ENCODE measurements at places on chromosomes 7 and 10. TPM values are rescaled to one million over a fixed set of nuclear protein-coding genes. Genes with fewer than 3 reads are reported as not detected.

DNA sequence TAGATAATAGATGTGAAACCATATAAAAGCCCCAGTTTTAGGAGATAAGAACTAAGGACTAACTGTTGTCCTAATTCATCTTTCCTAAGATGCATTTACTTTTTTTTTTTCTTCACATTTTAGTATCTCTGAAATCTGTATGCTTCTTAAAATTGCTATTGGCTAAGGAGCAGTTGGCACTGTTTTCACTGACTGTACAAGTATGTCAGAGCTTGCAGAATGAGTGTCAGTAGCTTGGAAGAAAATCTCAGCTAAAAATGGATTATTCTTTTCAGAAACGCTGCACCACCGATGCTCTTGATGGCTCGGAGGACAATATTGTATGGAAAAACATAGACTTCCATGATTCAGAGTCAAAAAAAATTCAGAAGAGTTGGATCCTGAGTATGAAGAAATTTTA is 91.1 kb upstream of the DNAJB12 start:
- no peaks in the 10 kb centered on the region for H3K27me3 ChIP-seq
- DNase-seq = no peak
- no peaks in the 10 kb centered on the region for H3K4me1 ChIP-seq
- H3K27ac ChIP-seq = no peak overlapping the region

DNA sequence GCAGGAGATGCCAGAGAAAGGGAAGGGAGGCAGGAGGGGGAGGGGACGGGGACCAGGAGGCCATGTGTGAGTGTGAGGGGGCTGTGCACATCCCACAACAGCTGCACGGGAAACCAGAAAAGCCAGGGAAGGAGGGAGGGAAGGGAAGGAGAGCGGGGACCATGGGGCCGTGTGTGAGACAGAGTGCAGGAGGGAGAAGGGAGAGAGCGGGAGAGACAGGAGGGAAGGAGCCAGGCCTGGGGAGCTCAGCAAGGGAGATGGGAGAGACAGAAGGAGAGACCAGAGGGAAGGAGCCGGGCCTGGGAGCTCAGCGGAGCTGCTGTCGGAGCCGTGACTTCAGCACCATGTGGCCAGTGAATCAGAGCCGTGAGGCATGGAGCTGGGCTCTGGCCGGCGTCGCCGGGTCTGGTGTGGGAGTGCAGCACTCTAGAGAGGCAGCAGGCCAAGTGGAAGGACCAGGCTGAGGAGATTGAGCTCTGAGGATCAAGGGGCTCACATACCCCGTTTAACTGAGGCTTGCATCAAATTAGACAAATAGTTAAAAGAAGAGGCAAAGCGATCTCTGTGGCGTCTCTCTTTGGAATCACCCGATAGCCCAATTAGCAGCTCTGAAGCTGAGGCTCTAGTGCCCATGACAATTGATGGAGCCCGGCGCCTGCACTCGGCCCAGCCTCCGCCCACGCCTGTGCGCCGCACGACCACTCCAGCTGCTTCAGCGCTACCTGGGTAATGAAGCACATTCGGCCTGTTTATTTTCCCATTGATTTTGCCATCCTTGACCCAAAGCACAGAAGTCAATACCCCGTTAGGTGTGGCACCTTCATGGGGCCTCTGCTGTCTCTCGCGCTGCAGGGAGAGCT is 150.4 kb downstream of the MAD1L1 start:
- no peaks in the 10 kb centered on the region for H3K36me3 ChIP-seq
- H3K4me3 ChIP-seq = no peak overlapping the region
- DNase-seq = no peak
- H3K27me3 ChIP-seq = no peaks in the 10 kb centered on the region
- no peaks in the 10 kb centered on the region for H3K4me1 ChIP-seq
- no peak overlapping the region for H3K27ac ChIP-seq

- no peak for DNase-seq
- no peaks in the 10 kb centered on the region for H3K27me3 ChIP-seq
- no peaks in the 10 kb centered on the region for H3K36me3 ChIP-seq
- H3K27ac ChIP-seq = no peak overlapping the region
- no peak overlapping the region for H3K4me3 ChIP-seq
Measured at GRCh38 chr10:2263561-2263960, 526.2 kb upstream of the ADARB2 start.

DNA sequence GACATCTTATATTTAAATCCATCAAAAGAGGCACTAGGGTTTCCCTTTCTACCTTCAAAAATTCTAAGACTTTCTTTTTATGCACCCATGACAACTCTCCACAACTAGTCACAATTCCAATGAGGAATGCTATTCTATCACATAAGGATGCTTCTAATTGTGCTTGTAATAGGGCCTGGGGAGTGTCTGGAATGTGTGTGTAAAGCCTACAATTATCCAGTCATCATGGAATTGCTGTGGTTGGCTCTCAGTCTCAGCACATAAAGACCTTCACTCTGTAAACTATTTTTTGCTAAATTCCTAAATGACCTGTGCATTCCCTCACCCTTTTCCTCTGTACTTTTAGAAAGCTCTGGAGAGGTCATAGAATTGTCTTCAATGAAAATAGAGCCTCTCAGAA is 86.7 kb downstream of the EPDR1 start:
- no peaks in the 10 kb centered on the region for H3K27me3 ChIP-seq
- H3K27ac ChIP-seq = no peak overlapping the region
- no peak for DNase-seq

GRCh38 chr10:56123247-56123646 is 237.8 kb downstream of the ZWINT start:
- H3K36me3 ChIP-seq = no peaks in the 10 kb centered on the region
- no peaks in the 10 kb centered on the region for H3K27me3 ChIP-seq
- no peaks in the 10 kb centered on the region for H3K4me1 ChIP-seq
- no peak overlapping the region for H3K27ac ChIP-seq
- DNase-seq = no peak

DNA sequence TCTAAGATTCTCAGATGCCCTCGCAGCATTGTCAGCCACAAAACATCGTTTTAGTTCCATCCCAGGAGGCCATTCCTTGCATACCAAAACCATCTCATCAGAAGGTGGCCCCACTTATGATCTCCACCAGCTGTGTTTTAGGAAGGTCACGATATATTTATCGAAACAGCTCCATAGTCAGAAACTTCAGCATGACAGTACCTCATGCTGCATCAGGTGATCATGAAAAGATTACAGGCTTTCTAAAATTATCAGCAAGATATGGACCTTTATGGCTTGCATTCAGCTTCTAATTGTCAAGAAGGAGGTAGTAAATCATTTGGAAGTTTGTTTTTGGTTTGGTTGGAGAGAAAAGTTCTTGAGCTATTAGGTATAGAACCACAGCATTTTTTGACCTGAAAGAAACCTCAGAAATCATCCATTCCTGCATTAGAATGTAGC is 20.0 kb downstream of the JAZF1 start:
- H3K36me3 ChIP-seq = no peaks in the 10 kb centered on the region
- H3K27me3 ChIP-seq = no peaks in the 10 kb centered on the region
- peaks cover 10% of the 10 kb centered on the region for H3K4me1 ChIP-seq
- no peak overlapping the region for H3K27ac ChIP-seq
- no peak for DNase-seq

DNA sequence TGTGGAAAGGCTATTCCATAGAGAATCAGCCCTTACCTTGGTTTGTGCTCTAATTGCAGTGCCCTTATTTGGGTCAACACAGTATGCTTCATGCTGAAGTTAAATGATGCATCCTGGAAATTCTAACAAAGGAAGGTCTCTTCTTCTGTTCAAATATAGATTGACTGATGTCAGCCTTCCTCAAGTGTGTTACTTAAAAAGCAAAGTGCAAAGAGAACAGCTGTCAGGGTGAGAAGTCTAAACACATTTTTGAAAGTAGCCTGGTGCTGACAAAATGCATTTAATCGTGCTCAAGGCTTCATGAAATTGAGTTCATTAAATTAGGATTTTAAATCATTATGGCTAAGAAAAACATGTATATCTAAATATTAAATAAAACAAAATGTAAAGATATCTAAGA is 19.5 kb downstream of the AGR2 start:
- H3K27ac ChIP-seq = no peak overlapping the region
- H3K4me3 ChIP-seq = no peak overlapping the region
- H3K36me3 ChIP-seq = no peaks in the 10 kb centered on the region
- DNase-seq = no peak

GRCh38 chr10:78689584-78689935 is 379.2 kb upstream of the ZMIZ1 start:
- H3K27me3 ChIP-seq = no peaks in the 10 kb centered on the region
- DNase-seq = no peak
- H3K4me1 ChIP-seq = no peaks in the 10 kb centered on the region

GRCh38 chr10:70510453-70510852 is 31.9 kb downstream of the PALD1 start:
- DNase-seq = no peak
- no peaks in the 10 kb centered on the region for H3K27me3 ChIP-seq
- H3K4me3 ChIP-seq = no peak overlapping the region
- H3K27ac ChIP-seq = peak overlapping the region; percentile 54
- H3K36me3 ChIP-seq = no peaks in the 10 kb centered on the region

GRCh38 chr7:156560075-156560474 is 80.5 kb upstream of the RNF32 start:
- H3K4me1 ChIP-seq = no peaks in the 10 kb centered on the region
- no peaks in the 10 kb centered on the region for H3K27me3 ChIP-seq
- no peak overlapping the region for H3K4me3 ChIP-seq
- no peak overlapping the region for H3K27ac ChIP-seq

GRCh38 chr10:87058171-87058570 is 36.5 kb downstream of the GLUD1 start:
- no peak for DNase-seq
- H3K4me3 ChIP-seq = no peak overlapping the region
- peaks cover 4% of the 10 kb centered on the region for H3K36me3 ChIP-seq
- no peak overlapping the region for H3K27ac ChIP-seq
- H3K27me3 ChIP-seq = no peaks in the 10 kb centered on the region

GRCh38 chr10:124019886-124020797 is 73.3 kb downstream of the CHST15 start:
- H3K27me3 ChIP-seq = peaks cover 12% of the 10 kb centered on the region
- H3K36me3 ChIP-seq = no peaks in the 10 kb centered on the region
- peak; percentile 2 for DNase-seq
- no peak overlapping the region for H3K27ac ChIP-seq
- H3K4me3 ChIP-seq = no peak overlapping the region
- no peaks in the 10 kb centered on the region for H3K4me1 ChIP-seq

DNA sequence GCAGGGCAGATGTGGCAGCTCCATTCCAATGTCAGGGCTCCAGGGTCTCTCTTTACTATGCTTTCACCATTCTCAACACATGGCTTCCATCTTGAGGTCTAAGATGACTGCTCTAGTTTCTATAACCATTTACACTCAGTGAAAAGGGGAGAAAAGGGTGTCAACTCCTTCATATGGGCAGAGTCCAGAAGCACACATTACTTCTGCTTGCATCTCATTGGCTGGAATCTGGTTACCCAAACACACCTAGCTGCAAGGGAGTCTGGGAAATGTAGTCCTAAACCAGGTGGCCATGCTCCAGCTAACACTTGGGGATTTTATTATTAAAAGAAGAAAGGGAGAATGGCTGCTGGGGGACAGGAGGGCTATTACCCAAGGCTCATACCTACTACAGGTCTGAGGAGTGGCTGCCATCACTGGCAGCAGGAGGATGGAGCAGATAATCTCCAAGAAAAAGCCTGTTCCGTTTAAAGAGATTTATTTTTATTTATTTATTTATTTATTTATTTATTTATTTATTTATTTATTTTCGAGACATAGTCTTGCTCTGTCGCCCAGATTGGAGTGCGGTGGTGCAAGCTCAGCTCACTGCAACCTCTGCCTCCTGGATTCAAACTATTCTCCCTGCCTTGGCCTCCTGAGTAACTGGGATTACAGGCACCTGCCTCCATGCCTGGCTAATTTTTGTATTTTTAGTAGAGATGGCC is 29.1 kb upstream of the LBX1 start:
- no peaks in the 10 kb centered on the region for H3K36me3 ChIP-seq
- peaks cover 25% of the 10 kb centered on the region for H3K27me3 ChIP-seq
- H3K4me1 ChIP-seq = no peaks in the 10 kb centered on the region
- H3K27ac ChIP-seq = no peak overlapping the region
- no peak overlapping the region for H3K4me3 ChIP-seq

DNA sequence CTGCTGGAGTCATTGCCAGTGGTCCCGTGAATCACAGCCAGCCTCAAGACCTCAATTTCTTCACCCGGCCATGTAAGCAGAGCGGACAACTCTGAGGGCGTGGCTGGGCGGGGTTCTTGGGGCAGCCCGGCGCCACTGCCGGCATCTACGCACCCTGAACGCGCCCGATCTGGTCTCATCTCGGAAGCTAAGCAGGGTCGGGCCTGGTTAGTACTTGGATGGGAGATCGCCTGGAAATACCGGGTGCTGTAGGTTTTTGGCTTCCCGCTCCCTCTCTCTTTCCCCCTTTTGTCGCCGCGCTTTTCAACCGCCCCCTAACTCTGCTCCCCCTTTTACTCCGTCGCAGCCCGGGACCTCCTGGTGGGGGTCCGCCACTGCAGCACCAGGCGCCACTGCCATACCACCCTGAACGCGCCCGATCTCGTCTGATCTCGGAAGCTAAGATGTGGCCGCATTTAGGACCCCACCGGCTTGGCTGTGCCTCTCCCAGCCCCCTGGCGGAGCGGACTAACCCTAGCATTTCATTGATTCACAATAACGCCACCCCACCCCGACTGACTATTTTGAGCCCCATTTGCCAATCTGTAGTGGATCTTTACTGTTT is 25.3 kb downstream of the GARIN1A start:
- no peak overlapping the region for H3K27ac ChIP-seq
- DNase-seq = peak; percentile 40
- H3K4me1 ChIP-seq = peaks cover 10% of the 10 kb centered on the region
- H3K36me3 ChIP-seq = no peaks in the 10 kb centered on the region
- H3K27me3 ChIP-seq = peaks cover 22% of the 10 kb centered on the region

- DNase-seq = no peak
- no peaks in the 10 kb centered on the region for H3K27me3 ChIP-seq
- peaks cover 27% of the 10 kb centered on the region for H3K4me1 ChIP-seq
- H3K4me3 ChIP-seq = no peak overlapping the region
- H3K36me3 ChIP-seq = peaks cover 49% of the 10 kb centered on the region
Measured at GRCh38 chr7:107208024-107208521, 39.3 kb downstream of the HBP1 start.

DNA sequence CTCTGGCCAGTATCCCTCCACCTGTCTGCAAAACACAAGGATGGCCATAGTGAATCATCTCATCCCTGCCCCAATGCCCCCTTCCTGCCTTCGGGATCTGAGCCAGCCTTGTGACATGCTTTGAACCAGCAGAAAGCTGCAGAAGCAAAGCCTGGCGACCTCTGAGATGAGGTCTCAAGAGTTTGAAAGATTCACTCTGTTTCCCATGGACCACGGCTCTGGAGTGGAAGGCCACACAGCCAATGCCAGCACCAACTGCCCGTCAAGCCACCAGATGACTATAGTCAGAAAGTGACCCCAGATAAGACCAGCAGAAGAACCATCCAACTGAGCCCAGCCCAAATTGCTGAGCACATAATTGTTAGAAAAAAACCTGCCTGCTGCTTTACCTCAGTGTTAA is 193.9 kb upstream of the PPP2R2D start:
- no peak overlapping the region for H3K4me3 ChIP-seq
- no peaks in the 10 kb centered on the region for H3K36me3 ChIP-seq
- H3K4me1 ChIP-seq = no peaks in the 10 kb centered on the region
- H3K27ac ChIP-seq = no peak overlapping the region
- no peaks in the 10 kb centered on the region for H3K27me3 ChIP-seq

Gene TDRD1
- 7.0 TPM for total RNA-seq

Gene AUTS2
- total RNA-seq = 9.4 TPM

Gene MRLN
- not detected for total RNA-seq

Gene WEE2
- not detected for total RNA-seq

Measured in heart right ventricle (tissue), 16 donors.